Hematopoietic multipotent progenitor cell treated with erythropoietin and hydrocortisone succinate and interleukin-3 and kit ligand, for 6 days (in vitro differentiated cells): ENCODE measurements at places on chromosomes 3 and 15.
A peak's percentile ranks its signal among the peaks of the same experiment; 100 is the strongest.

GRCh38 chr15:57596978-57597377 lies 5.3 kb downstream of the MYZAP start:
- DNase-seq: no peak

DNA sequence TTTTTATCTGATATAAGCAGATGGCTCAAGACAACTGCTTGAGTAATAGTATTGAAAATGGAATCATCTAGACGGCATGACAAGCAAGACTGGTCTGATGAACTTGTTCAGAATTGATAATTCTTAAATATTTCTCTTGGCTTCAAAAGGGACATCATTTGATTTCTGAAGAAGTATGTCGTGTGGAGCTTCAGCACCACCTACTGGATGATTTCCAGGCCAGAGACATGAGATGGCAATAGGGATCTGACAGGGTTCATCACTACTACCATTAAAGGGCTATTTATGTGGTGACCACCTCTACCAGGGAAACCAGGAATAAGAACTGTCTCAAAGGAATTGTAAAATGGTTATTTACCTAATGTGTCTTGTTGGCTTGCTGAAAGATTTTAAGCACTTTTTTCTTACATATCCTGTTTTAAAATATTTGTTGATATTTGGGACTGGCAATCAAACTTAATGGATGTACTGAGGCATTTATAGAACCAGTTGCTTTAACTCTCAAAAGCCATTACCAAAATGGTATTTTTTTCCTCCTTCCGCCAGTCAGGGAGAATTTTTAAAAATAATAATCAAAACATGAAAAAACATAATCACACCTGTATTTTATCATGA lies 99.5 kb upstream of the FAM98B start:
- DNase-seq: peak; percentile 83

GRCh38 chr3:149339931-149340309 lies 6.5 kb upstream of the TM4SF18 start:
- peak; percentile 14 for DNase-seq

- DNase-seq: peak; percentile 6
These were observed 156.5 kb downstream of the PDCD6IP start for GRCh38 chr3:33954956-33955355.

GRCh38 chr15:36053746-36054145 lies 507.8 kb upstream of the DPH6 start:
- no peak for DNase-seq
